ENCODE measurements at places on chromosomes 4 and X. TPM values are rescaled to one million over a fixed set of nuclear protein-coding genes. Genes with fewer than 3 reads are reported as not detected.

The DUSP9 gene
- not detected for total RNA-seq

The ARHGAP24 gene
- total RNA-seq: 12.7 TPM

The MAGEC3 gene
- total RNA-seq: not detected

The ADAMTS3 gene
- total RNA-seq: 0.07 TPM

The NAP1L3 gene
- 13.2 TPM for total RNA-seq

The GPR50 gene
- not detected for total RNA-seq

The LONRF3 gene
- total RNA-seq: 11.8 TPM

The SPINK2 gene
- total RNA-seq: 4.4 TPM

The JAKMIP1 gene
- 0.66 TPM for total RNA-seq

The PLCXD1 gene
- 40.6 TPM for total RNA-seq

The IL1RAPL2 gene
- not detected for total RNA-seq

The PAGE4 gene
- not detected for total RNA-seq

The SLC7A11 gene
- 0.21 TPM for total RNA-seq
